ENCODE measurements at places on chromosomes 2 and 18. TPM values are rescaled to one million over a fixed set of nuclear protein-coding genes. Genes with fewer than 3 reads are reported as not detected.

Gene ERMN
- not detected for total RNA-seq

Gene TUBA3E
- not detected for total RNA-seq

Gene REEP1
- 0.15 TPM for total RNA-seq

Gene GALR1
- total RNA-seq: not detected

Gene ADAM23
- 10.6 TPM for total RNA-seq

All from smooth muscle cell of trachea (primary cell).